ENCODE measurements at places on chromosomes 4 and X.

- no peak for ATAC-seq
These were observed 32.1 kb downstream of the UTP14A start for GRCh38 chrX:129938081-129938480.

DNA sequence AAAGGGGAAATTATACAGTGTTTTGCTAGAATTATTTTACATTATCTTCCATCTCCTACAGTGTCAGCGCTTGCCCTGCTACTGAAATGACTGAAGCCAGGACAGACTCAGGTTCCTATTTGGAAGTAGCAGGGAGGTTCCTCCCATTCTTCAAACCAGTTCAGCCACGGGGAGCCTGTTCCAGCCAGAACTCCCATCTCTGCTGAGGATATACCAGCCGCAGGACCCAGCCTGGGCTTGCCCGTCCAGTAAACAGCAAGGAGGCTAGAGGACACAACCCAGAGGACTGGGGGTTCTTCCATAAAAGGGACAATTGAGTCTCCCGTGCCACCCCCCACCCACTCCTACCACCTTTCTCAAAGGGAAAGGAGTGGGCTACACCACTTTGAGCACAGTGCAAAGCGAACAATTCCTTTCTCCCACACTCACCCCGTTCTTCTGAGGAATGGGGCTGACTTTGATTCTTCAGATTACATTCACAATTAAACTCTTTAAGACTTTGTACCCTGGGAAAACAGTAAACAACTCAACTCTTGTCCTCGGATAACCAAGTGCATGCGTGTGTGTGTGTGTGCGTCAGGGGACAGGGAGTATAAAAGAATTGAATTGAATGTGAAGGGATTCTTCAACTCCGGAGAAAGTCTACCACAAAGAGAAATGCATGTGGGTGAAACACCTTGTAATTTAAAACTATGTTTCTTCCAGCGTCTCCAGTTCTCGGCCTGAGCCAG, 31.0 kb upstream of the PPARGC1A start:
- ATAC-seq, result no peak

- ATAC-seq, result no peak
These were observed 622.7 kb downstream of the PCDH18 start for GRCh38 chr4:136909626-136910025.

GRCh38 chr4:110787707-110788106, 164.8 kb upstream of the PITX2 start:
- ATAC-seq, result no peak

GRCh38 chrX:115311601-115312001, 22.1 kb downstream of the LUZP4 start:
- ATAC-seq, result no peak

GRCh38 chrX:132470831-132471230, 18.0 kb downstream of the MBNL3 start:
- no peak for ATAC-seq

DNA sequence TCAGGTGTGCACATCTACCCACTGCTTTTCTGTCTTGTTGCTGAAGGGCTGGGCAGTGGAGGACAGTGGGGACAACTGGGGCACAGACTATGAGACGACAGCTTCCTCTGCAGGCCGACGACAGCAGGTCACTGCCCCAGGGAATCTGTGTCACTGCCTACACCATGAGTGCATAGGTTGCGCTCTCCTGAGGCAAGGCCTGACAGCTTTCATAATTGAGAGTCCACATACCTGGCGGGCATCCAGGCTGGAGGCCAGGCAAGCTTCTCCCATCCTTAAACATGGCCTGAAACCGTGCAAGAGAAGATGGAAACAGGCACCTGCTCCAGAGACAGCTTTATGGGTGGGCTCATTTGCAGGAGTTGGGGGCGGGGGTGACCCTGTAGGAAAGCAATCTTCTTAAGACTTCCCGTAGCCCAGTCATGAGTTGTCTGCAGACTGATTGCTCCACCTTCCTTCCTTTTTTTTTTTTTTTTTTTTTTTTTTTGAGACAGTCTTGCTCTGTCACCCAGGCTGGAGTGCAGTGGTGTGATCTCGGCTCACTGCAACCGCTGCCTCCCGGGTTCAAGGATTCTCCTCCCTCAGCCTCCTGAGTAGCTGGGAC, 2.9 kb downstream of the ANOS1 start:
- ATAC-seq, result no peak

GRCh38 chr4:167119392-167119791, 114.9 kb downstream of the SPOCK3 start:
- ATAC-seq, result no peak

- peak; percentile 25 for ATAC-seq
These were observed 497 bp downstream of the HPGD start for GRCh38 chr4:174521800-174522182.

GRCh38 chrX:40207626-40208025, 109.9 kb upstream of the BCOR start:
- ATAC-seq, result no peak

DNA sequence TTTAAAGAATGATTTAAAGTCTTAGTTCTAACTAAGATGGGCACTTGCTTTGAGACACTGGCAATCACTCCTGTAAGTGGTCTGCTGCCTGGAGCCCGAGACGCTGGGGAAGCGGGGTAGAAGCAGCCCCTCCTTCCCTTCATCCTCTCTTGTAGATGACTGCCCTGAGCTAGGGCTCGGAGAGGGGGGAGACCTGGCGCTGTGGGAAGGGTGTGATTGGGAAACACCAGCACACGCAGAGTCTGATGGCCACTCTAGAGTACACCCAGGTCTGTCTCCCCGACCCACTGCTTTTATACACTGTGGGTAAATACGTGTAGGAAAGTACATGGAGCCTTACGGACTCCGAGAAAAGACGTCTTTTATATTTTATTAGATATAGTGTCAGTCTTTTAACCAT, 24.0 kb downstream of the LRP2BP start:
- no peak for ATAC-seq

GRCh38 chr4:97153042-97153441, 990.2 kb downstream of the STPG2 start:
- ATAC-seq, result no peak

GRCh38 chrX:129840344-129840743, 3.3 kb downstream of the ZDHHC9 start:
- ATAC-seq, result no peak

DNA sequence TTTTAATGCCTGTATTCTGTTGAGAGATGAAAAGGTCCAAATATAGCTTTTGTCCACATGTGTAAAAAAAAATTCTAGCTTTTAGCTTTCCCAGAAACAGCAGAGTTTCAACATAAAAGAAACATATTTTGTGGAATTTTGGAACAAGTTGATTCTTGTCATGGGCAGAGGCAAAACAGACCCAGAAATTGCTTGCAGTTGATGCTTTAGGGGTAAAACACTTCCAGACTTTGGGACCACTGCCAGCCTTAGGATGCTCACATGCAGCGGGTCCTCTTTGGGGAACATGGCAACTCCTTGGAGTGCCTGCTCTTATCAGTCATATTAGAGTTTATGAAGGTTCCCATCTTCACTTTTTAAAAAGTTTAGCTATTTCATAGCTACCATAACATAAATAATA, 30.4 kb downstream of the DCLK2 start:
- no peak for ATAC-seq

- ATAC-seq, result no peak
These were observed 136.5 kb downstream of the PJA1 start for GRCh38 chrX:69028761-69029120.

- ATAC-seq, result no peak
These were observed 28.7 kb upstream of the CABS1 start for GRCh38 chr4:70306076-70306475.

GRCh38 chrX:19194285-19195242, 72.3 kb upstream of the ADGRG2 start:
- no peak for ATAC-seq

GRCh38 chr4:53186714-53187358, 179.0 kb downstream of the SCFD2 start:
- ATAC-seq, result no peak

- ATAC-seq, result no peak
These were observed 1.3 kb downstream of the LDB2 start for GRCh38 chr4:16896881-16897750.

DNA sequence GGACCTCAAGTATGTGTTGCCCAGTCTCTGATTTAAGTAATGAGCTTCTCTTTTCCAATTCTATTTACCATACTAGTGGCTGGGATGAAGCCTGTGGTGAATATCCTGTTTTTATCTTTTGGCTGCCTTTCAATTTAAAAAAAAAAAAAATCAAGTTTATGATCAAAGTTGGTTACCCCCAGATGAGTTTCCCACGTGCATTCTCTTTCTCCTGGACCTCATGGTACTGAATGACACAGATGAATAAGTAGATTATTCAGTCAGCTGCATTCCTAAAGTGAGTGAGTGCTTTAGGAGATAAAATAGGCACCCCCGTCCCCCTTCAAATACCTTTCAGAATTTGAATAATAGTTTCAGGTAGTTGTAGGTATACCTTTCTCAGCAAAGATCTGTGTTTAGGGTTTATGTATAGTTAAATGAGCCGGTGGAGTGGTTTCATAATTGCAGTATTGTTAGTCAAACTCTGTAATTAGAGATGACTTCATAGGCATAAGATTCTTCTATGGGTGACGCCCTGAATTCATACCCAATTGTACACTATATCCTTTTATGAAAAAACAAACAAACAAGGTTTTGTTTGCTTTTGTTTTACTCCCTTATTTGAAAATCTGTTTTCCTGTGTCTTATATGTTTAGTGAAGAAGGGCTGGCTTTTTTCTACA, 41.9 kb downstream of the PLS3 start:
- ATAC-seq, result no peak

GRCh38 chr4:117224256-117224655, 138.9 kb upstream of the TRAM1L1 start:
- ATAC-seq, result no peak

GRCh38 chrX:37472836-37473235, 98.6 kb upstream of the LANCL3 start:
- no peak for ATAC-seq

GRCh38 chrX:47831788-47832187, 4.9 kb upstream of the ZNF81 start:
- ATAC-seq, result no peak

DNA sequence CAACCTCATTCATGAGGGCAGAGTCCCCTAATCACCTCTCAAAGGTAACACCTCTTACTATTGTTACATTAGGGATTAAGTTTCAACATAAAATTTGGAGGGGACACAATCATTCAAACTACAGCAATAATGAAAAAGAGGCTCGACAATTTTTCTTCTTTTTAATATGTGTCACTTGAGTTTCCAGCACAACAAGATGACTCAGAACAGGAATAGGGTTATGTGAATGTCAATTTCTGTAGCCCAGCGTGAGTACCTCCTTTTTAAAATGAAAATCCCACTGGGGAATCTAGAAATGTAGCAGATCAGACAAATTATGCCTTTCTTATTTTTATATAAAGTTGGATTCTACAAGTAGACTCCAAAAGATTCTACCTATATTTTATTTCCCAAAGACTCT, 83.7 kb downstream of the ZNF330 start:
- ATAC-seq, result no peak

DNA sequence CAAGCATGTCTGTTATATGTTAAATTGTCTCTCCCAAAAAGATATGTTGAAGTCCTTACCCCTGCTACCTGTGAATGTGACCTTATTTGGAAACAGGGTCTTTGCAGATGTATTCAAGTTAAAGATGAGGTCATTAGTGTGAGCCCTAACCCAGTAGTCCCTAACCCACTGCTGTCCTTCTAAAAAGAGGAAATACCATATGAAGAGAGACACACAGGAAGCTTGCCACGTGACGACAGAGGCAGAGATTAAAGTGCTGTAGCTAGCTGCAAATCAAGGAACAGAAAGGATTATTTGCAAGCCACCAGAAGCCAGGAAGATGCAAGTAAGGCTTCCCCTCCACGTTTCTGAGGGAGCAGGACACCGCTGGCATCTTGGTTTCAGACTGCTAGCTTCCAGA, 150.1 kb downstream of the HNRNPD start:
- peak; percentile 91 for ATAC-seq

DNA sequence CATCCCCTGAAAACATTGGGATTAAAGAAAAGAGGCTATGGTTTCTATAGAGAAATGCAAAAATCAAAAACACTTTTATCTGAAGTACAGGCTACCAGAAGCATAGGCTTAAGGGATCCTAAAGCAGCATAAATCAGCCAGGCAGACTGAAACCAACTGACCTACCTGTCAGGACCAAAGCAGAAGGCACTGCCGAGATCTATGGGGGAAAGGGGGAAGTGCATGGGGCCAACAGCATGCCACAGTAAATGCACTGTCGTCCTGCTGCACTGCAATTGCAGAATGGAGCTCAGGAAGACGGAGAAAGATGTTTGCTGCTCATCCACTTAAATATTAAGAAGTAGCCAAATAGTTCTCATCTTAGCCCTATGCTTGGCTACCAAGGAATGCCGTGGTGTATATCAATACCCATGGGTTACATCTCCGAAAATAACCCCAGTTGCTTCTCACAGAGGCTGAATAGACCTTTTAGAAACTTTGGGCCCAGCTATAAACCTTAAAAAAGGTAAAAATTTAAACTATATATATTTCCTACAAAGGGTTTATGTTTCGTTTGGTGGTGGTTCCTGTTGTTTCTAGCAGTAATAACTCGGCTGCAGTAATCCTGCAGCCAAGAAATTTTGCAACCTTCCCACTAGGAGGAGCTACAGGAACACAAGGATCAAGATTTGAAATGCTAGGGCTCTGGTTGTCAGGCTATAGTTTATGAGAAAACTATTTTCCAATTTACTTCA, 312.2 kb upstream of the DIAPH2 start:
- ATAC-seq, result no peak

DNA sequence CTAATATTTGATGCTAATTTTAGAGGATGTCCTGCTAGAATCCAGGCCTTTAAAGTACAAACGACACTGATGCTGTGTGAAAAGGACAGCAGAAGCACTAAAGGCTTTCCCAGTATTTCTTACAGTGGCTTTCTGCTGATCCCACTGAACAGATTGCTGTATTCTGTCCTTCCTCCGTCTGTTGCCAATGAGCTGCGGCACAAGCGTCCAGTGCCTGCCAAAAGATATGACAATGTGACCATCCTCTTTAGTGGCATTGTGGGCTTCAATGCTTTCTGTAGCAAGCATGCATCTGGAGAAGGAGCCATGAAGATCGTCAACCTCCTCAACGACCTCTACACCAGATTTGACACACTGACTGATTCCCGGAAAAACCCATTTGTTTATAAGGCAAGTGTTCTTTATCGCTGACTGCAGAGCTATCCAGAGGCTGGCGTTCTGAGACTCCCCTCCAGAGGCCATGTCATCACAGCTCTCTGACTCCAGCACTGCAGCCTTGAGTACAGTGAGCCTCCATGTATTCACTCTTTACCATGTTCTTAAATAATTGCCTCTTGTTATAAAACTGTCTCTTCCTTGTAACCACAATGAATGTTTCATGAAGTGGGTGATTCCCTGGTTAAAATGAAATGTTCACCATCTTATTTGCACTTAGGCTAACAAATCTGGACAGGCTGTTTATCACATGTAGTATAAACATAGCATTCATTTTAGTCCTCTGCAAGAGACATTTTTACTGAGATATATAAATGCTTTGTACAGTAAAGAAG, 43.6 kb downstream of the GUCY1B1 start:
- ATAC-seq, result no peak

DNA sequence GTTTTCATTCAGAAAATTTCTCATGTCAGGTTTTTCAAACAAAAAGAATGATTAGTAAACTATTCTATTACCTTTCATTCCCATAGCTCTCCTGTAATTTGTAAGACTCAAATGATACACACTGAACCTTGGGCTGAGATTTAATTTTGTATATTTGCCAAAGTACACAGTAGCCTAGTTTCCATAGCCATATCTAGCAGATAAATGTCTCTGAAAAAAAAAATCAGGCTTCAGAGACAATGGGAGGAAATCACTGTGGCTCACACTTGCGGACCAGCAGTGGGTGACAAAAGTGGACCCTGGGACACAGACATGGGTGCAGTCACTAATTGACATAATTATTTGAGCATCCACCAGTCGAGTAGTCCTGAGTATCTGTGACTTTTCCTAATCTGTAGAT, 46.6 kb downstream of the MAOA start:
- ATAC-seq, result no peak

GRCh38 chr4:156477636-156478035, 494.0 kb downstream of the PDGFC start:
- no peak for ATAC-seq
